Activated CD4-positive, alpha-beta T cell treated with anti-CD3 and anti-CD28 coated beads for 24 hours (primary cell): ENCODE measurements at places on chromosomes 12 and 14.

DNA sequence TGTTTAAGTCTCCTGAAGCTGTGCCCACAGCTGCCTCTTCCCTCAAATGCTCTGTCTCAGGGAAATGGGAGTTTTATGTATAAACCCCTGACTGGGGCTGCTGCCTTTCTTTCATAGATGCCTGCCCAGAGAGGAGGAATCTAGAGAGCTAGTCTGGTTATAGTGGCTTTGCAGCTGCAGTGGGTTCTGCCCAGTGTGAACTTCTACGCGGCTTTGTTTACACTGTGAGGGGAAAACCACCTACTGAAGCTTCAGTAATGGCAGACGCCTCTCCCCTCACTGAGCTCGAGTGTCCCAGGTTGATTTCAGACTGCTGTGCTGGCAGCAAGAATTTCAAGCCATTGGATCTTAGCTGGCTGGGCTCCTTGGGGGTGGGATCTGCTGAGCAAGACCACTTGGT is 36.9 kb downstream of the SCYL2 start:
- no peak for DNase-seq

- DNase-seq = no peak
These were observed 2.2 kb downstream of the IRF2BPL start for GRCh38 chr14:77026166-77026929.

GRCh38 chr14:66038212-66038611 is 448.0 kb upstream of the CCDC196 start:
- DNase-seq = no peak

DNA sequence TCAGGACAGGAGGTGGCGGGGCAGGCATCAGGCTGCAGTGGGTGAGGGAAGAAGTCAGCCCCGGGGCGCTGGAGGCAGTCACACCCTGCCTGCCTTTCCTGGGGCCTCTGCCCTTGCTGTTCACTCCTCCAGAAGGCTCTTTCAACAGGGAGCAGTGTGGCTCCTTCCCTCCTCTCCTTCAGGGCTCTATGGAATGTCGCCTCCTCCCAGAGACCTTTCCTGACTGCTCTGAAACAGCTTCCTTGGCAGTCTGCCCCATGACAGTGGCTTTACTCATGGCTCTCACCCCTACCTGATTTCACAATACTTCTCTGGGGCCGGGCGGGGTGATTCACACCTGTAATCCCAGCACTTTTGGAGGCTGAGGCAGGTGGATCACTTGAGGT is 7.1 kb downstream of the RHOF start:
- DNase-seq = no peak

GRCh38 chr14:69713993-69714679 is 52.8 kb upstream of the SRSF5 start:
- no peak for DNase-seq
